ENCODE measurements at places on chromosomes 7 and 10.

DNA sequence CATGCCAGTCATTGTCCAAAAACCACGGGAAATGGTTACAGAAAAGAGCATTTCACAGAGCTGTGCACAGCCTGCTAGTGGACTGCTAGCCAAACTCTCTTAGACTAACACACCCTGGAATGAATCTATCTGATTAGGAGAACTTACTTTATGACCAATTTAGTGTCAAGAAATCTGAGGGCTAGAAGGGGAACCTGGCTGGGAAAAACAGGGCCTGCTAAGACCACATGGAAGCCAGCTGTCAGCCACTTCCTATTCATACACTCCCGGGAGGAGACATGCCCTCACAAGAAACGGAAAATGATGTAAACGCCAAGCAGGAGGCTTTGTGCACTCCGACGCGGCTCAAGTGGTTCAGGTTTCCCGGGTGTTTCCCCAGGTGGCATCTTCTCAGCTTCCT lies 54.8 kb downstream of the MPP7 start:
- DNase-seq = no peak

GRCh38 chr7:120404042-120404441 lies 131.1 kb downstream of the KCND2 start:
- no peak for DNase-seq

DNA sequence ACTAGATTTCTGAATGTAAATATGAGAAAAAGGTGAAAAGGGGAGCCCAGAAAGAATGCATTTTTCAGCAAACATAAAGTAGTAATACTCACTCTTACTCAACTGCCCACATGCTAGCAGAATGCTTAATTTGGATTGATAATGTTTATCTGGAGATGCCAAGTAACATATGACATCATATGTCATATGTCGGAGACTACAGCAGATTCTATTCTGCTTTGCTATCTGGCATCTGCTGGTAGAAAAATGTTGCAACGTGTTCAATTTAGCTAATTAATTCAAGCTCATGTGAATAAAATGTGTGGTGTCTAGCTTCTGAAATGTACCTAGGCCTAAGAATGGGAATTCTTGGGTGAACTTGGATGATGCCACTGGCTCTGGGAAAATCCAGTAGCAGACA lies 4.5 kb downstream of the BBIP1 start:
- DNase-seq = no peak

DNA sequence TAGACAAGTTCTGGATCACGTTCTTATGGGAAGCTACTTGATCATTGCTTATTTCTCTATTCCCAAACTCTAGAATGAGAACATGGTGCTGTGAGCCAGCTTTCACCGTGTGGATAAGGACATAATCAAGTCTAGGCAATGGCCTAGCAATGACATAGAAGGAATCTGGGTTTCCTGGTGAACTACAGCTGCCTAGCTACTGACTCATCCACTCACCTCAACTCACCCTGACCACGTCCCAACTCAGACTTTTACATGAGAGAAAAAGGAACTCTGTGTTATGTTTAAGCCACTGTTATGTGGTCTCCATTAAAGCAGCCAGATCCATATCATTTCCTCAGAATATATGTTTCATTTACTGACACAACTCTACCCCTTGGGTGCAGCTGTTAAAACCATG lies 18.8 kb upstream of the MET start:
- DNase-seq = no peak

- no peak for DNase-seq
Measured at GRCh38 chr7:129840757-129841156, 112.0 kb downstream of the UBE2H start.

GRCh38 chr7:22220941-22221340 lies 136.0 kb downstream of the RAPGEF5 start:
- DNase-seq = no peak

DNA sequence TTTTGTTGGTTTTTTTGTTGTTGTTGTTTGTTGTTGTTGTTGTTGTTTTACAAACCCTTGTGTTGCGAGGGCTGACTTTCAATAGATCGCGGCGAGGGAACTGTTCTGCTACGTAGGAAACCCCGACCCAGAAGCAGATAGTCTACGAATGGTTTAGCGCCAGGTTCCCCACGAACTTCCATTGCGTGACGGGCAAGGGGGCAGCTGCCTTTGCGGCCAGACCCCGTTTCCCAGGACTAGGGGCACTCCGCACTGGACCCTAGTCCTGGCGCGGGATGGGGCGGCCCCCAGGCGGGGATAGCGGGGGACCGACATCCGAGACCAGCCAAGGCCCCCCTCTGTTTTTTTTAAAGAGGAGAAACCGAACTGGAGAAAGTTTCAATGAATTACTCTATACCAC lies 119.6 kb downstream of the LRRTM3 start:
- DNase-seq = no peak

GRCh38 chr7:10662491-10662890 lies 311.2 kb upstream of the PHF14 start:
- DNase-seq = no peak

DNA sequence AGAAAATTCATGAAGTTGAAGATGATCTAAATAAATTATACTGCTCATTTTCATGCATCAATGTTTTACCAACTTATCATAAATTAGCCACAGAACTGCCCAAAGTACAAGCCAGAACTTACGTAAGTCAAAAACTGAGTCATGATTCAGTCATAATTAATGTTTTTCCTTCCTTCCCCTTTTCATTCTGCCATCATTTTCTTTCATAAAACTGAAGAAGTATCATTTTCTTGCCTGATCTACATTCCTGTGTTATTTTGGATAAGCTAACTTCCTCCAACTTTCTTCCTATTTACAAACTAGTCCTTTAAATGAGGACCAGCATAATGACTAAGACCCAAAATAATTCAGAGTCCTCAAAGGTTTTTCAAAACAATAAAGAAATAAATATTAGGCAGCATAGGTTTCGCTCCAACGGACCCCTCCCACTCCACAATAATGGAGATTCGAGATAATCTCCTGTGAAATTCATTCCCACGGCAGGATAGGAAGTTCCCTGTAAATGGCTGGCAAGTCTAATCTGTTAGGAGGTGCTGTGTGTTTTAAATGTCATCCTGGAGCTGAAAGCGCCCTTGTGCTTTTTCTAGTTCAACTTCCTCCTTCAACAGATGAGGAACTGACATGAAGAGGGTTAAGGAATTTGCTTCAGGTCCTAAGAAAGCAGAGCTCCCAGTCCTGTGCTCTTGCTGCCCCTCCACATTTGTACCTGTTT lies 218.9 kb downstream of the DOCK4 start:
- DNase-seq = peak; percentile 12

DNA sequence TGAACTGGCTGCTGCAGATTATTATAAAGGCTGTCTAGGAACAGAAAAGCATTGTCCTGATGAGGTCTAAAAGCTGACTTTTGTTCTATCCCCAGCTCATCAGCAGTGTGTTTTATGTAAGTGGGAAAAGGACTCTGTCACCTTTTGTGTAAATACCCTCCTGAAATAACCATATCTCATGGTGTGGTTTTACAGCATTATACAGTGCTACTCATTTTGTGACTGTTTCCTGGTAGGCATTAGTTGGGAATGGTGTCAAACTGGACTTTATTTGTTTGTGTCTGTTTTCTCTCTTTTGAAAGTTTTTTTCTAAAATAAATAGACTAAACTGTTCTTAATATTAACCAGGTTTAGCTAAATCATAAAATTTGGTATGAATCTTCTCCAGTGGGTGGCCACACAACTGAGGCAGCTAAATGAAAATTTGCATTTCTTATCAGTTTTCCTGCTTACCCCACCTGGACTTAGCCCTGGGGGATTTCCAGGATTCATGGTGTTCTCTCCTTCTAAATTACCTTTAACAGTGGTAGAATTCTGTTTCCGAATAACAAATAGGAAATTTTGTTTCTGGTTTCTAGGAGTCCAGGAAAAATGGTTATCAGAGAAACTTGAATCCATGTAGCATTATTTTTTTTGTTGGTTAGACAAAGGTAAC lies 140.9 kb downstream of the LHFPL3 start:
- DNase-seq = no peak

DNA sequence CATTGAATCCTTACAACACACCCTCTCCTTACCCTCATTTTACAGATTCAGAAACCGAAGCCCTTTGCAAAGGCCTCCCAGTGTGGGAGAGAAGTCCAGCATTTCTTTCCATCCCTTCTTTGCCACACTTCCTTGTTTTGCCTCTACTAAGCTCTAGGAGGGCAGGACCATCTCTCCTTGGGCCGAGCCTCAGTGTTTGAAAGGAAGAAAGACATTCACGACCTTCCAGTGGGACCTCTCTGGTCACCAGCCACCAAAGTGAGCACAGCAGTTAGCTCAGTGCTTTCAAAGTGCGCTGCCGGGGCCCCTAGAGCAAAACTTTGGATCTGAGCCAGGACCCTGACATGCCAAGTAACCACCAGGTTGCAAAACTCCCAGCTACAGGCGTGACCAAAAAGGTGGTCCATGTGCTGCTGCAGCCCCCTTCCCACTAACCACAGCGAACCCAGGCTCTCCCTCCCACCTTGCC lies 12.4 kb downstream of the CTBP2 start:
- DNase-seq = no peak

GRCh38 chr10:71440506-71441035 lies 43.9 kb downstream of the CDH23 start:
- DNase-seq = no peak

GRCh38 chr7:138668229-138668596 lies 32.9 kb downstream of the SVOPL start:
- DNase-seq = no peak

DNA sequence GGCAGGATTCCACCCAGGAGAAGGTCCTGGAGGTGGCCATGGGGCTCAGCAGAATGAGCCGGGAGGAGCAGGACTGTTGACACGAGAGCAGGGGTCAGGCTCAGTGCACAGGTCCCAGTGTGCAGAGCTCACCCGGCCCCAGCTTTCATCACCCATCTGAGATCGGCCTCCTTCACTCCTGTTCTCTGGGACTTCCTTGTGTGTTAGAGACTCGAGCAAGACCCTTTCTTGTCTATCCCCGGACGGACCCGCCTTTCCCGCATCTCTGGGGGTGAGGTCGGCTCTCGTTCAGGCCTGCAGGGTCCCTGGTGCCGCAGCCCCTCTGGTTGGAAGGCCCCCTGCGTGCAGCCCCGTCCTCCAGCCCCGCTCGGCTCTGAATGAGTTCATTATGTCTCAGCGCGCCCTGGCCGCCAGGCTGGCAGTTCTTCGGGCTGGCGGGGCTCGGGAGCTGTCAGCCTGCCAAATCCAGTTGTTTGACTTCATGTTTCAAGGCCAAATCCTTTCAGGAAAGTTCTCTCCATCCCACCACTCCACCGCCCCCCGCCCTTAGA lies 127.9 kb downstream of the LHPP start:
- DNase-seq = no peak

Measured in hepatic stellate cell (primary cell).